Amniotic stem cell (primary cell): ENCODE measurements at places on chromosomes 13 and 19.

- DNase-seq: no peak
Measured at GRCh38 chr19:28701491-28701890, 511.5 kb downstream of the UQCRFS1 start.

- no peak for DNase-seq
Measured at GRCh38 chr13:99374169-99374991, 67.2 kb upstream of the GPR183 start.

- no peak for DNase-seq
Measured at GRCh38 chr19:18418483-18419194, 559 bp upstream of the SSBP4 start.

- DNase-seq: no peak
Measured at GRCh38 chr19:43572171-43572588, 3.1 kb downstream of the XRCC1 start.

- no peak for DNase-seq
Measured at GRCh38 chr13:59229401-59229800, 934.3 kb downstream of the DIAPH3 start.

GRCh38 chr13:44263751-44264620 is 109.6 kb upstream of the SERP2 start:
- DNase-seq: no peak

GRCh38 chr19:58364146-58364545 is 1.6 kb upstream of the ZNF497 start:
- DNase-seq: no peak

DNA sequence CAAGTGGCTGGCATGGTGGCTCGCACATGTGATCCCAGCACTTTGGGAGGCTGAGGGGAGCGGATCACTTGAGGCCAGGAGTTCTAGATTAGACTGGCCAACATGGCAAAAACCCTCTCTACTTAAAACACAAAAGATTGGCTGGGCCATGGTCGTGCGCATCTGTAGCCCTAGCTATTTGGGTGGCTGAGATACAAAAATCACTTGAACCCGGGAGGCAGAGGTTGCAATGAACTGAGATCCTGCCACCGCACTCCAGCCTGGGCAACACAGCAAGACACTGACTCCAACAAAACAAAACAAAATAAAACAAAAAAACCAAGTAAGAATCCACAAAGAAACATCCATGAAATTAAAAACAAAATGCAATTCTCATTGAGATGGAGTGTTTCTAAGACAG is 630.6 kb downstream of the UQCRFS1 start:
- DNase-seq: no peak

- no peak for DNase-seq
Measured at GRCh38 chr13:39485314-39485700, 117.7 kb downstream of the LHFPL6 start.

DNA sequence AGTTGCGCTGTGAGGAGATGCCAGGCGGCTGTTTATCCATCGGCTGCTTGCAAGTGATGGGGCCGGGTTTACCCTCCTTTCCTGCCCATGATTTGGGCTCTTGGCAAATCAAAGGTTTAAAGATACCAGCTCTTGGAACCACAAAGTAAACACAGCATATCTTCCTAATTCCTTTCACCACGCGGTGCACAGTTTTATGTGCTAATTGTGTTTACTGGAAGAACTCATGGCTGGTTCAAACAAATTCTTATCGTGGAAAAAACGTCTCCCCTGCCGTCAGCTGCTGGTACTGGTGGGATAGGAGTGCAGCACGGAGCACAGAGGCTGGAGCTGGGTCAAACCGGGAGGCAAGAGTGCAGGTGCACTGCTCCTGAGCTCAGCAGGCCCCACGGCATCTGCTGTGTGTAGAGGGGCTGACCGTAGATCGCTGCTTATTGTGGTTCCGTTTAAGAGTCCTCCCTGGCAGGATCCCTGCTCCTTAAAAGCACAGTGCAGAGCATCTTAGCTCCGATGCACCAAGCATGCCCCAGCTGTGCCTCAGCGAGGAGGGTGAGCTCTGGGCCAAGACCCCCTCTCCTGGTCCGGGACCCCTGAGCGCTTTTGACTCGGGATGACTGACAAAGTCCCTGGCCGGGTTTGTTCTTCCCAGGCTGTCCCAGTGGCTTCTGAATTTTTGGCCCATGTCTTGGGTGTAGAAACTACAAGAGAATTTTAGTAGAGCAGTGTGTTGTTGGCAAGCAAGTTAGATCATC is 51.3 kb upstream of the GAS6 start:
- no peak for DNase-seq

DNA sequence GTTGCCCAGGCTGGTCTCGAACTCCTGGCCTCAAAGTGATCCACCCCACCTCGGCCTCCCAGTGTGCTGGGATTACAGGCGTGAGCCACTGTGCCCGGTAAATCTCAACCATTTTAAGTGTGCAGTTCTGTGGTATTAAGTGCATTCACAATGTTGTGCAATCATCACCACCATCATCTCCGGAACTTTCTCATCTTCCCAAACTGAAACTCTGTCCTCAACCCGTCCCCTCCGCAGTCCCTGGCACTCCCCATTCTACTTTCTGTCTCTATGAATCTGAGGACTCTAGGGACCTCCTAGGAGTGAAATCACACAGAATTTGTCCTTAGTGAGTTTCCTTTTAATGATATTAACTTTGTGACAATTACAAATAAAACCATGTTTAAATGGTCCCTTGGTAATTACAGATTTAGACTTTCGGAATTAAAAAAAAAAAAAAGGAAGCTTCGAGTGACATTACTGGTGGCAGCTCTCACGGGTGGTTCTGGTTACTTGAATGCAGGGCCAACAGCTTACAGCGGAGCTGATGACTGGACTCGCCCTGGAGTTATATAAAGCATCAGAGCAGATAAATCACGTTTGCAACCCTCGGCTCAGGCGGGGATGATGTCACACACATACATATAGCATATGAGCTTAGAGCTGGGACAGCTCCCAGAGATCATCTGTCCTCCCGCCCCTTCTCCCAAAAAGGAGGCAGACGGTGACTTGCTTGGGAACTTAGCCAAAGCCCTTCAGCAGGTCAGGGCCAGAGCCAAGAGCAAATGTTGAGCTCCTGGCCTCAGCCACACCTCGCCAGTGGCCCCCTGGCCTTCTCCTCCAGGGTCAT is 89.8 kb downstream of the ZNF557 start:
- DNase-seq: no peak

GRCh38 chr19:4103080-4103433 is 20.9 kb downstream of the MAP2K2 start:
- no peak for DNase-seq

DNA sequence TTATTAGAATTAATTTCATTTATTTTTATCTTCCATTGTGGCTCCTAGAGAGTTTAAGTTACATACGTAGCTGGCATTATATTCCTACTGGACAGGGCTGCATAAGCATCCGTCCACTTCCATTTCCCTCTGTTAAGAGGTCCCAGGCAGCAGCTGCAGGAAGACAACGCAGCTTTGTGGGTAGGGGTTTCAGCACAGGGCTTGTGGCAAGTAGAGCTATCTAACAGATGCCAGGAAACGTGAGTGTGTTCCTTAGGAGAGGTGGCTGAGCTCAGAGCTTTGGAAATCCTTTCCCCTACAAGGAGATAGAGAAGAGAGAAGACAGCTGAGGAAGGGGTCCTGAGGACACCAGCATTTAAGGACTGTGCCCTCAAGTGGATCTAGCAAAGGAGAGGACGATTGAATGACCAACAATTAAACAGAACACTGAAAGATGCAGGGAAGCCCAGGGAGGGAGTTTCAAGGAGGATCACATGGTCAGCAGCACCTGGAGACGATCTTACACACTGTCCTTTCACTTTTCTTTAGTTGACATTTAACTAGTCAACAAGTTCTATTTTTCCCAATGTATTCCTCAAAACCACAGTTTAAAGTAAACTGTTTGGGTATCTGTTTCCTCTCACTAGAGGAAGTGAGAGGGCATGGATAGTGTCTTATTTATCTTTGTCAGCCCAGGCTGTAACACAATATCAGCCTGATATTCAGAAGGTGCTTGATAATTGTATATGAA is 2.3 kb upstream of the N4BP2L1 start:
- no peak for DNase-seq

DNA sequence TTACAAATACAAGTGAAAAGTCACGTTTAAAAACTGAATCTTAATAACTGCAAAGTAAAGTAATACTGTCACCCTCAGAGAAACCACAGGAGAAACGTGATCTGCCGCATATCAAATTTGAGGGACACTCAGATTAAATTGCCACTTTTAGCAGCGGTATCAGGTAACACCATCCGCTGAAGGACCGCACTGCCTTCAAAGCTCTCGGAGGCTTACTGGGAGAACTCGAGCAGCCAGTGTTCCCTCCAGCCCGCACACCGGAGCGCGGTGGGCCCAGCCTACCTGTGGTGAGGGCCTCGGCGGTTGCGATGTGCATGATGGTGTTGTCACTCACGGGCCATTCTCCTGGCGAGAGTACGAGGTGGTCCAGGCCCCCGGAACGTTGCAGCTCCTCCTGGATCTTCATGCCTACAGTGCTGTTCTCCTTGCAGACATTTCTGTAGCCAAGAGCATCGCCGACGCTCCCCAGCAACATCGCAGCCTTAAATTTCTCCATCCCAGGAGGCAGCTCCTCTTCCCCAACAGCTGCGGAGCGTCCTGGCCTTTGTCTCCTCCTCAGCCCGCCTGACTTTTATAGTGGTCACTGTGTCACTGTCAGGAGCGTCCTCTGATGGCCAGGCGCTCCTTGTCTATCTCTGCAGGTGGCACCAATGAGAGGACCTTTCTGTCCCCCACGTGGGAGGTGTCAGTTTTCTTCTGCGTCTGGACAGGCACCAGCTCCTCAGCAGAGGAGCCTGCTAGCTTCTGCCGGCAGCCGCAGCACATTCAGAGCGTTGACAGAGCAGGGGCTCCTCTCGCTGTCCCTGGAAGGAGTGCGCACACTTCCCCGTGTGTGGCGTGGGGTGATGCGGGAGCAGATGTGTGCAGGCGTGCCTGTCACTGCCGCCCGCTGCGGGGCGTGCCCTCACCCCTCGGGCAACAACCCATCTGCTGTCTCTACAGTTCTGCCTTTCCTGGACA is at the start of gene ADPRHL1:
TSS of gene ADPRHL1 (minus strand) at position 547 of the 960 bp plus-strand sequence. CDS start at position 496, 51 bp downstream.
- no peak for DNase-seq

DNA sequence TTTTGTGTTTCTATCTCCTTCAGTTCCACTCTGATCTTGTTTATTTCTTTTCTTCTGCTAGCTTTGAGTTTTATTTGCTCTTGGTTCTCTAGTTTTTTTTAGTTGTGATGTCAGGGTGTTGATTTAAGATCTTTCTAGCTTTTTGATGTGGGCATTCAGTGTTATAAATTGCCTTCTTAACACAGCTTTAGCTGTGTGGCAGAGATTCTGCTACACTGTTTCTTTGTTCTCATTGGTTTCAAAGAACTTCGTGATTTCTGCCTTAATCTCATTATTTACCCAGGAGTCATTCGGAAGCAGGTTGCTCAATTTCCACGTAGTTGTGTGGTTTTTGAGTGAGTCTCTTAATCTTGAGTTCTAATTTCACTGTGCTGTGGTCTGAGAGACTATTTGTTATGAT is 251.7 kb upstream of the HTR2A start:
- DNase-seq: no peak

DNA sequence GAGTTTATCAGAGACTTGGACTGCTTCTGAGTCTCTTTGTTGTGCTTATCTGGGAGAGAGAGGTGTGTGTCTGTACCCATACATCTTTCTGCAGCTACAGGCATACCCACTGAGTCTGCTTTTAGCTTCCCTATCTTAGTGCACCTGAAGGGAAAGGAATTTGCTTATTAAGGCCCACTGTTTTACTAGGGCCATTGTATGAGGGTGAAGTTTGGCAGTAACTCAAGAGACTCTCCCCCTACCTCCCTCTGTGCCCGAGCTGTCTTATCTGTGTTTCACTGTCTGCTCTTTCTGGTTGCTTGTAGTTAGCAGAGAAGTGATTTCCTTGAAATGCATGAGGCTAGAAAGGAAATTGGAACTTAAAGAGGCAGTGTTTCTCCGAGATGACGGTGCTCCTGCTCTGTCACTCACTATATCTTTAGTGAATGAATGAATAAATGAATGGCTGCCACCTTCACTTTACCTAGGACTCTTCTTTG is 678 bp upstream of the CD33 start:
- DNase-seq: no peak

DNA sequence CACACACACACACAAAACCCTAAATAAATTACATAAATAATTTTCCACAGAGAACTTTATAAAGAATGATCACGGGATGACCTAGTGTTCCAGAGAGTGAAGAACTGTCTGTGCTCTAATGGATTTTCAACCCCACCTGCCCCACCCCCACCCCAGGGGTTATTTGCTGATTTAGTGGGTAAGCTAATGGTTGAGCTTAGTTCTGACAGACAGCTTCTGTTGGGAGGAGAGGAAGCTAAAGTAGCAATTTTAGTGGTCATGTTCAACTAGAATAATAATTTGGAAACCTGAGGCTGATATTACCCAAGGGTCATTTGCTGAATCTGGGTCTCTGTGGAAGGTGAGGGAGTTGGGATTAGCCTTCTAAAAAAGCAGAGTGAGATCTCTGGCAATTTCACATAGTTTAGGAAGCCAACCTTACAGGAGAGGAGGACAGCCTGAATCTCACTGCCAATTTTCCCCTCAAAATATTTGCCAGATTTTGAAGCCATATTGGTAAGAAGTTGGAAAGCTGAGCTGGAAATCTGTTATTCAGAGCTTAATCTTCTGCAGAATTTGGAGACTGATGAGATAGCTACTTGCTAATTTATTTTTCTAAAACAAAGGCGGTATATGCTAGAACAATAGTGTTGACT is 68.7 kb downstream of the POSTN start:
- no peak for DNase-seq

- no peak for DNase-seq
Measured at GRCh38 chr19:10295305-10295846, 5.6 kb downstream of the ICAM5 start.

DNA sequence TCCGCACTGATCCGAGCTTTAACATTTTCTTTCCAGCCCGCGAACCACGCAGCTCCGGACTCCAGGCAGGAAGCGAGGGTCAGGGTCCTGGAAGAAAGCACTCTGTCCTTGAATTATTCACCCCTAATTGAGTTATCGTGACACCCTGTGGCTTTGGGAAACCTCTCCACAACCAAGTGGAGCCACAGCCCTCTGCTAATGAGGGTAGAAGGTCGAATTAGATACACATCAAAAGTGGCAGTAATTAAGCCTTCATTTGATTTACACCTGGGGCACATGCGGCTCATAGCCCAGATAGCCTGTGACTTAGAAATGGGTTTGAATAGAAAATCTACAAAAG is 15.9 kb upstream of the RNF17 start:
- no peak for DNase-seq

- no peak for DNase-seq
Measured at GRCh38 chr19:4997297-4997696, 28.4 kb downstream of the KDM4B start.

GRCh38 chr13:88704600-88705275 is 1033.6 kb downstream of the SLITRK5 start:
- DNase-seq: no peak

- no peak for DNase-seq
Measured at GRCh38 chr13:111382411-111382810, 62.0 kb downstream of the TEX29 start.
